GM12892 (cell line): ENCODE measurements at places on chromosomes 6 and 20.

GRCh38 chr6:142045380-142046278 lies 87.1 kb upstream of the GJE1 start:
- DNase-seq, result no peak

DNA sequence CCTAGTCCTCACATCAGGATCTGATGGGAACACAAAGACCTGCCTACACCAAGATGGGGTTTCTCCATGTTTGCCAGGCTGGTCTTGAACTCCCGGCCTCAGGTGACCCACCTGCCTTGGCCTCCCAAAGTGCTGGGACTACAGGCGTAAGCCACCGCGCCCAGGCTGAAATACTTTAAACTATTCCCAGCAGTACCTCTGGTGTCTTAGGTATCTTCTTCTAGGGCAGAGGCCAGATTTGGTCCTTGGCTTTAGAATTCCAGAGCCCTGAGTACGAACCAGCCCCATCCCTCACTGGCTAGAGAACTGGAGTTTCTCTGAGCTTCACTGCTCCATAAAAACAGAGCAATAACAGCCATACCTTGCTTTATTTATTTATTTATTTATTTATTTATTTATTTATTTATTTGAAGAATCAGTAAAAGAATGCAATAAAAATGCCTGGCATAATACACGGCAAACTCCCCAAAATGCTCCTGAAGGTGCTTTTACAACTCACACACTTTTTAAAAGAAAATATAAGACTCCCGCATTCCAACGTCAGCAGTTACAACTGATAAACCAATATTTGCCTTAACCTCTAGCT lies 312.1 kb downstream of the TFAP2C start:
- no peak for DNase-seq

DNA sequence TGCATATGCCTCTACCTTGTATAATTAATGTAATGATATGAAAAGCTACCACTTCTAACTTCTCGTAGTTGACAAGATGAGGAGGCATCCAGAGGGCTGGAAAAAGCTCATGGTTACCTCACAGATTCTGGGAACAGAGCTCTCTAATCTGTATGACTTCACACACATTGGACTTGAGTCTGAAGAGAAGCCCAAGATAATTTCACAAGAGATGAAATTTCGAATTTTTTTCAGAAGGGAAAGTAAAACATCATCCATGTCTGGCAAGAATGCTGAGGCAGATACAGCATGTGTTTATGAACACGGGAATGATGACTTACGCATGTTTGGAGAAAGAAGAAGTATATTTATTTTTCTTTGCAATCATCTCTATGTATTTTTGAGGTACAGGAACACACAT lies 141.8 kb upstream of the TENT5A start:
- no peak for DNase-seq

DNA sequence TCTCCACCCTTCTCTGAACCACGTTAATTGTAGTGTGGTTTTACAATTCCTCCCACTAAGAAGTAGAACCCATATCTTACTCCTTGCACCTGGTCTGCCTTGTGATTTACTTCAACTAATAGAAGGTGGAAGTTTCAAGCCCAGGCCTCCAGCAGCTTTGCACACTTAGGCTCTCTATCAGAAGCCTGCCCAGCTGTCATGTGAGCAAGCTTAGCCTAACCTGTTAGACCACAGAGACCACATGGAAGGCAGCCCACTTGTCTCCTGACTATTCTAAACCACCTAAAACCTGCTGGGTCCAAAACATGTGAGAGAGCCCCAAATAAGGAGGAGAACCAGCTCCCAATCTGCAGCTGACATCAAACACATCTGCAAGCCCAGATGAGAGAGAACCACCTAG lies 127.6 kb upstream of the BTBD3 start:
- no peak for DNase-seq

- no peak for DNase-seq
These were observed 5.1 kb downstream of the TMEM63B start for GRCh38 chr6:44132476-44132875.

GRCh38 chr6:151004383-151005024 lies 139.0 kb downstream of the MTHFD1L start:
- DNase-seq, result no peak

- DNase-seq, result no peak
These were observed 38.5 kb upstream of the GCLC start for GRCh38 chr6:53583451-53583850.

DNA sequence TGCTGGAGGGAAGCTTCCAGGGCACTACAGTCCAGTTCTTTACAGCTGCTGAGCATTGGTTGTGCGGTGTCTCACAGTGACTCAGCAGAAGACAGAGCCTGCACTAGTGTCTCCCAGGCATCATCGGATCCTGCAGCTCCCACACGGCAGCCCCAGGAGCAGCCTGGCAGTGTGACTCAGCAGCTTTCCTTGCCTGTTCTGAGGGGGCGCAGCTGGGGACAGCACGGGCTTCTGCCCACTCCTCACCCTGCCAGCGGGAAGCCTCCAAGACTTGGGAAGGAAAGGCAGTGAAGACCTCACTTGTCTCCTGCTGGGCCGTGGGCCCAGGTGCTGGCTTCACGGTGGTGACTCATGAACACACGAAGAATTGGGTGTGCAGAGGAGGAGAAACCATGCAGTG lies 165.4 kb downstream of the SYNDIG1 start:
- DNase-seq, result no peak

DNA sequence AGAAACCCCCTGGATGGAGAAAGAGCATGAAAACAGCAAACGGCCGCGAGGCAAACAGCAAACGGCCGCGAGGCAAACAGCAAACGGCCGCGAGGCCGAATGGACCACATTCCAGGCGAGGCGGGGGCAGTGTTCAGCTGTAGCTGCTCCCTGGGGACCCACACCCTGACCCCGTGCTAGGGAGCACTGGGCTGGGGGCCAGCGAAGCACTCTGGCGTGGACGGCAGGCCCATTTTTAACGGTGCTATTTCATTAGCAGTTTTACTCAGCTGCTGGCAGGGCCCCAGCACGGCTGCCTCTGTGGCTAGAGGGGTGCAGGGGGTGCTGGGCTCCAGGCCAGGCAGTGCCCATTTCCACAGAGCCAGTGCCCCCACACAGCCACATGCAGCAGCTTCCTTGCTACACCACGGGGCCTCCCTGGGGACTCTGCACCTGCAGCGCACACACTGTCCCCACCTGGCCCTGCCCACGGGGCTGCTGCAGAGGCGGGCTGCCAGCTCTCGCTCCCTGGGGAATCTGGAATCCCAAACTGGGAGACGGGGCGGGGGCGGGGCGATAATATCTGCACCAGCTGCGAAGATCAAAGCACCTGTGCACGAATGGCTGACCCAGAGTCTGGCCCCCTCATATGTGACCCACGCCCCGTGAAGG lies 35.6 kb upstream of the SLCO4A1 start:
- DNase-seq, result no peak

GRCh38 chr20:18904192-18904591 lies 90.6 kb downstream of the SCP2D1 start:
- no peak for DNase-seq

DNA sequence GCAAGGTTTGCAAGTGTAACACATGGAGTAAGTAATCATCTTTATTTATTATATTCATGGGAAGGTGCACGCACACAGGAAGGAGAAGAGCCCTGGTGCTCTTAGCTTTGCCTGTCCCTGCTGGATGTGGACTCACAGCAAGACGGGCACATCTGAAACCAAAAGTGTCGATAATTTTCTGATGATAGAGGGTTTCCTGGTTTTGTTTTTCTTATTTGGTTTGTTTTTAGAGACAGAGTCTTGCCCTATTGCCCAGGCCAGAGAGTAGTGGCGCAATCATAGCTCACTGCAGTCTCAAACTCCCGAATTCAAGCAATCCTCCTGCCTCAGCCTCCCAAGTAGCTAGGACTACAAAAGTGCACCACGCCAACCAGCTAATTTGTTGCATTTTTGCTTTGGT lies 7.8 kb upstream of the KHDC1L start:
- no peak for DNase-seq

- no peak for DNase-seq
These were observed 18.4 kb upstream of the AKAP7 start for GRCh38 chr6:131116755-131117360.

GRCh38 chr6:88238065-88238464 lies 71.9 kb upstream of the CNR1 start:
- DNase-seq, result peak; percentile 22

- DNase-seq, result no peak
These were observed 44.0 kb downstream of the SIM1 start for GRCh38 chr6:100420711-100421110.

DNA sequence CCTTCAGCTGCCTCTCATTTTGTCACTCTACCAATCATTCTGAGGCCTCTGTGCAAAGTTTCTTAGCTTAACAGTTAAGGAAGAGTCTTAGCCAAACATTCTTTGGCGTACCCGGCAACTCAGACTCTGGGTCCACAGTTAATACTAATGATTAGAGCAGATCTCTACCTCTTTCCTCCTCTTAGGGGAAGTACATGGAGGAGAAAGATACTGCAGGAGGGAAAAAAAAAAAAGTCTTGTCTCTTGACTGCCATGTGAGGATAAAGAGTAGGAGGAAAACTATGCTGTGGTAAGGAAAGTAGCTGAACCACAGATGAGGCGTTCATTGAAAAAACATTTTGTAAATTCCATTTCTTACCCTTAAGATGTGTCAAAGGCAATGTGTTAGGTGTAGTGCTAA lies 44.0 kb upstream of the MARCKS start:
- DNase-seq, result no peak

DNA sequence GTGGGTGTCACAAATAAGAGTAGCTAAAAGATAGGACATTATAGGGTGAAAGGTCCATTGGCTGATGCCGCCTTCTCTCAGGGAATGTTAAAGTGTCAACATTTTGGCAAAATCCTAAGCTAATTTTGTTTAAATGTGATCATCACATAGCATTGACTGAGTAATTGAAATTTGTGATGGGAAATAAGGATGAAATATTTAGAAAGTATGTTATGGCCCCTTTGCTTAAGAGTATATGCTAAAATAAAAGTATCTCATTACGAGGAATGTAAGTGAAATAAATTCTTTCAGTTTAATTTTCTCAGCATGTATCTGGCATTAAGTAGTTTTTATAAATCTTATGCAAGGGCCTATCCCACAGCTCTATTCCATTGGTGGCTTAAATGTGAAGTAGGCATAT lies 229.2 kb downstream of the PRL start:
- no peak for DNase-seq

GRCh38 chr6:22150368-22151035 lies 146.3 kb downstream of the PRL start:
- no peak for DNase-seq

GRCh38 chr20:44407402-44408184 lies 52.1 kb downstream of the HNF4A start:
- DNase-seq, result no peak

DNA sequence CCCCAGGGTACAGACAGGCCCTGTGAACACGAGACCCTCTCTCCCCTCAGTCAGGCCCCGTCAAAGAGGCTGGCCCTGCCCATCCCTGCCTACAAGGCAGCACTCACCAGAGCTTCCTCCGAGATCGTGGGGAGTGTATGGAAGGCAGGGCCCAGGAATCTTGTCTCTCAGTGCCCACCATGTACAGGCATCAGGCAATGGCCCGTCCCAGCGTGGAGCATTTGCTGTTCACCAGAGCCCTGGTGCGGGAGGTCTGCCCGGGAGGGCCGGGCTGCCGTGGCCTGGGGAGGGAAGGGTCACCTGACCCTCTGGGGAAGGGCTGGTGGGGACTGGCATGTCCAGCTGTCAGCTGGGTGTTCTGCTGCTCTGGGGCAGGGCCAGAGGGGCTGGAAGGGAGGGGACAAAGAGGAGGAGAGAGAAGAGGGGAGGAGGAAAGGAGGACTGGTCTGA lies at the start of gene IP6K3:
TSS of gene IP6K3 (minus strand) at position 255 of the 450 bp plus-strand sequence. CDS start 11,429 bp downstream, outside the sequence.
- no peak for DNase-seq

- DNase-seq, result no peak
These were observed 50.5 kb upstream of the THEMIS start for GRCh38 chr6:127951172-127951917.

DNA sequence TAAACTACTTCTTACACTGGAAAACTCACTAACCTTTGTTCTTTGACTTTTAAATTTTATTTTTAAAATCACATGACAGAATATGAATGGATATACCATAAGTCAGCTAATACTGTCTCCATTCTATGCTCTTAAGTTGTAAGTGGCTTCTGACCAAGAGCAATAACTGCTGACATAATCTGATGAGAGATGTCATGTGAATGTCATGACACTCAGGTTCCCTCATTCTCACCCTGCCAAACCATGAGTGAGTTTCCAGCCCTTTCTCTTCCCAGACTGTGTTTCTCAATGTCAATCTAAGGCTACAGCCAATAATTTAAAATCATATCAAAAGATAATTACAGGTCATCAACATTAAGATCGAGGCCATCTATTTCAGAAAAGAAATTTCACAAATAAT lies 39.7 kb downstream of the KIF16B start:
- no peak for DNase-seq

DNA sequence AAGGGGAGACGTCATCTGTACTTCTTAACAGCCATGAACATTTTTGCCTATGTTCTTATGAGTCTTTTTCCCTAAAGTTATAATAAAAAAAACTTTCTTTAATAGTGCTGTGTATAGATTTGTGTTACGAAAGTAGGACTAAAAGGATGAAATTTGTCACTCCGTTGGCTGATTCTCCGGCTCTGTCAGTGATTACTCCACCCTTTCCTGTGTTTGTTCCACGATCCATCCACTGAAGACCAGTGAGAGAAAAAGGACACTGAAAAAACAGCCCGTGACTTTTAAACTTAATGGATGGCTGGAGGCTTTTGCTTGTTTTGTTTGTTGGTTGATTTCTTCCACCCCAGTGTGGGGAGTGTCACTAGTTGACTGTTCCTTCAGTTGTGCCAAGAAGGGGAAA lies 232.0 kb upstream of the NOX3 start:
- DNase-seq, result no peak

- no peak for DNase-seq
These were observed 49.2 kb downstream of the MAFB start for GRCh38 chr20:40639676-40640355.

DNA sequence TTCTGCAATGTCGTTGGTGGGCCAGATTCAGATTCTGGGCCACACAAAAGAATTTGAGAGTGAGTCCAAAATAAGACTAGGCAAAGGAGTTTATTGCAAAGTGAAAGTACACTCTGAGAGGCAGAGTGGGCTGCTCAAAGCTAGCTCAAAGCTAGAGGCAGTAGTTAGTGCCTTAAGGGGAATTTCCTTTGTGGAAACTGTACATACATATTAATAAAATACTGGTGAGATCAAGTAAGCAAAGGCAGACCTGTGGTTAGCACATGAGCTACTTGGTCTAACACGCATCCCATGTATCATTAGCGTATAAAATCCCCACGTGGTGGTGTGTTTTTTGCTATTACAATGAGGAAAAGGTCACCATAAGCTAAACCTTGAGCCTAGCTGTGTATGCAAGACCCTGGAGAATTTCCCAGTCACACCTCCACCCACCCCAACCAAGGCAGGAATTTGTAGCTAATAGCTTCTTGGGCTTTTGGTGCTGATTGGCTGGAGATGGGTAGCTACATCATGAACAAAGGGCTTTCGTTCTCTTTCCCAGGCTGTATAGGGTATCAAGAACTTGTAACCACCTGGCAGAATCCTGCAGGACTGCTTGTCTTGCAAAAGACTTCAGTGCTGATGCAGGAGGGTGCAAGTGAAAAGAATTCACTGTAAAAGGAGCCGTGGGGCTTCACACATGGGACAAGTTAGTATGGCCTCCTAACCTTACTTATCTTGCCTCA lies 14.7 kb upstream of the TRIM26 start:
- DNase-seq, result no peak

GRCh38 chr6:83311231-83311630 lies 118.1 kb downstream of the RWDD2A start:
- no peak for DNase-seq

GRCh38 chr6:139644821-139645220 lies 270.4 kb upstream of the CITED2 start:
- DNase-seq, result no peak

- DNase-seq, result peak; percentile 23
These were observed 42.6 kb downstream of the TRIM27 start for GRCh38 chr6:28880894-28881780.
